NCI-H1694 (cell line): ENCODE measurements at places on chromosomes 4 and X.

GRCh38 chr4:161280929-161281328 is 882.9 kb downstream of the FSTL5 start:
- DNase-seq, result no peak

- DNase-seq, result peak; percentile 71
Measured at GRCh38 chr4:138870737-138871554, 144.6 kb upstream of the NOCT start.

GRCh38 chrX:46039526-46039925 is 505.7 kb downstream of the ZNF674 start:
- DNase-seq, result no peak

DNA sequence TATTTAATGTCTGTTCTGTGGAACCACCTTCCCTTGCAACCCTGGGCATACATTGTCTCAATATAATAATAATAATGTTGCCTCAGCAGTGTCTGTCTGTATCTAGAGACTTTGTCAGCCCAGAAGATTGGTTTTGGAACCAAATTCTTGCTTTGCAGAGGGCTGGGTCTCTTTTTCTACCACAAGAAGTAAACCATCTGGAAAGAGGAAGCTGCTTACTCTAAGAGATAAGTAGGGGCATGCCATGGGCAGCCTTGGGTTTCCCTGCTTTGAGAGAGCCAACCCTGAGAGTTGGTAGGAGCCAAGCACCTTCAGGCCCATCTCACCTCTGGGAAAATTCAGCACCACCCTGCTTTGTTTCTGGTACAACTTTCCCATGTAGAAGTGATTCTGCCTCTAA is 27.0 kb downstream of the TMEM31 start:
- DNase-seq, result no peak

- no peak for DNase-seq
Measured at GRCh38 chrX:110440016-110440805, 81.6 kb downstream of the RTL9 start.

DNA sequence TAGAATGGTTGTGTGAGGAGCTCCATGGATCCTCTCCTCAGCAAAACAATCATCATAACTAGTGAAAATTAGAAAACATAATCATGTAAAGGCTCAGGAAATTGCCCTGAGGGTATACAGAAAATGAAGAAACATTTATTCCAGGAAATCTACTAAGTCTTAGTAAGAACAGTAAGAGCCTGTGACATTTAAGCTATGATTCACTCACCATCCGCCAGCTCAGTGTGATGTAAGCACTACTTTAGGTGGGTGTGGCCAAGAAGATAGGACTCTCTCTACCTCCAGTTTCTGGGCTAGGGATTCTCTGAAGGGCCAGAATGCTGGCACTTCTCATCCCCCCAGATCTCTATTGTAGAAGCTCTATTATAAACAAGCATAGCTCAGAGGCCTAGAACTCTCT is 147.5 kb downstream of the DLG3 start:
- no peak for DNase-seq
